ENCODE measurements at places on chromosomes 5 and 9.

DNA sequence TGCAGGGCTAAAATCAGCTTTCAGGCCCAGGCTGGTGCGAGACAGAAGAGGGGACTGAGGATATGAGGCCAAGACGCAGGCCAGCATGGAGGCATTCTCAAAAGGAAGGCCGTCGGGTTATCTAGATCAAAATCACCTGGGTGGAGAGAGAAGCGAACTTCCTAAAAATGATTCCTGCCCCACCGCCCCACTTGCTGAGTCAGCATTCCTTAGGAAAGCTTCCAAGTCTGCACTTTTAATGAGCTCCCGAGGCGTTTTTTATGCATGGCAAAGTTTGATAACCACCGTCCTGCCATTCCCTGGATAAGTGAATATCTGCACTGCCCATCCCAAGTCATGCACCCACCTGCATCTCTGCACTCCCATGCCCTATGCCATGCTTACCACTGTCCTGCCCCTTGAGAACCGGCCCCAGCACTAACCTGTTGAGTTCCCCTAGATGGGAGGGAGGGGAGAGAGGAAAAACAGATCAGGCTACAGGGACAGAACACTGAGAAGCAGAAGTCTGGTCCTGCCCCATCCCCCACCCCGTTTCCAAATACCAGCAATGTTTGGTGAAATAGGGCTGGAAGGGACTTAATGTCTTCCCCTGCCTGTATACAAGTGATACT, 1.6 kb upstream of the SPOCK1 start:
- DNase-seq = no peak

DNA sequence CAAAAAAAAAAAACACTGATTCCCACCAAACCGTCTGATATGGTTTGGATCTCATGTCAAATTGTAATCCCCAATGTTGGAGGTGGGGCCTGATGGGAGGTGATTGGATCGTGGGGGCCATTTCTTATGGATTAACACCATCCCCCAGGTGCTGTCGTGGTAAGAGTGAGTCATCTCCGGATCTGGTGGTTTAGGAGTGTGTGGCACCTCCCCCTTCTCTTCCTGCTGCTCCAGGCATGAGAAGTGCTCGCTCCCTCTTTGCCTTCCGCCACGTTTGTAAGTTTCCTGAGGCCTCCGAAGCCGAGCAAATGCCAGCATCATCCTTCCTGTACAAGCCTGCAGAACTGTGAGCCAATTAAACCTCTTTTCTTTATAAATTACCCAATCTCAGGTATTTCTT, 45.2 kb downstream of the HSD17B3 start:
- no peak for DNase-seq

- DNase-seq = no peak
These were observed 60.9 kb downstream of the ROPN1L start for GRCh38 chr5:10502578-10502977.

DNA sequence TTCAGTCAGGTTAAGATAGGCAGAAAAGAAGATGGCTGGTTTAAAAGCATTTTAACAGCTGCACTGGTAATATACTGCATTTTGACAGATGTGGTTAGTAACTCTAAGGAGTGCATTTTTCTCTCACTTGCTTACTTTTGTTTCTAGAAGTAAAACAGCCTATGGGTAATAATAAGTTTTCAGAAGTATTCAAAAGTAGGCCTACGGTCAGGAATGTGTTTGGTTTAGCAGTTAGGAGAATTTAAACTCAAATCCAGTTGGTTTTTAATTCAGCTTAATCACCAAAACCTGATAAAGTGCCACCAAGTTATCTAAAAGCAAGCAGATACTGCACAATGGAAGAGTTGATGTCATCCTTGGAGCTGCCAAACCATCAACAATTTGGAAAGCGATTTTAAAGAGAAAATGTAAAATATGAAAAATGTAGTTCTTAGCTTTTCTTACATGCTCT, 160.3 kb downstream of the ARSB start:
- DNase-seq = no peak

DNA sequence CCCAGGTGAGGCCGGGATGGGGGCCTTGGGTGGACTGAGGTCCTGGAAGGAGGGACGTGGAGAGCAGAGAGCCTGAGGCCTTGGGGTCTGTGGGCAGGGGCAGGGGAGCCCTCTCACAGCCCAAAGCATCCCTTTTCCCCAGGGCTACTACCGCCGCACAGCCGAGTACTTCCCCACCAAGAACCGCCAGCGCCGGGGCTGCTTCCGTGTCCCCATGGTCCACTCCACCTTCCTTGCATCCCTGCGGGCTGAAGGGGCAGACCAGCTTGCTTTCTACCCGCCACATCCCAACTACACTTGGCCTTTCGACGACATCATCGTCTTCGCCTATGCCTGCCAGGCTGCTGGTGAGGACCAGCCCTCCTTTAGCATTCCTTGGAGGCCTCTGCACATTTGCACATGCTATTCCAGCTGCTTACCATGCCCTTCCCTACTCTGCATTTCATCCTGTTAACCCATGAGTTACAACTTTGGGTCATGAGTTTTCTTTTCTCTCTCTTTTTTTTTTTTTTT, 3.7 kb downstream of the CERCAM start:
- DNase-seq = no peak

DNA sequence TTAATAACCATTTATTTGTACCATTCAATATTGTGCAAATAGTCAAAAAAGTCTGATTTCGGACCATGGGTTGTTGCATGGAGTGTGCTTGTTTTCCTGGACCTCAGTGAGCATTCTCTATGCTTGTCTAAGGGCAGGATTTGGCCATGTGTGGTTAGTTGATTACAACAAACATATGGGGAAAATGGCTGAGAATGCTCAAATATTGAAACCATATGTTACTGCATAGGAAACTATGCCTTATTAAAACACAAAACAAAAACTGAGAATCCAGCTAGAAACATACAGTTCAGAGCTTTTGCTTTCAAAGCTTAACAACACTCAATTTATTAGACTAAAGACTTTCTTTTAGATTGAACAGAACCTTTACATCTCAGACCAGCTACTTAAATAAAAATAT, 928.3 kb downstream of the NR2F1-AS1 start:
- peak; percentile 46 for DNase-seq

GRCh38 chr5:32145378-32145777, 28.7 kb downstream of the GOLPH3 start:
- DNase-seq = no peak

DNA sequence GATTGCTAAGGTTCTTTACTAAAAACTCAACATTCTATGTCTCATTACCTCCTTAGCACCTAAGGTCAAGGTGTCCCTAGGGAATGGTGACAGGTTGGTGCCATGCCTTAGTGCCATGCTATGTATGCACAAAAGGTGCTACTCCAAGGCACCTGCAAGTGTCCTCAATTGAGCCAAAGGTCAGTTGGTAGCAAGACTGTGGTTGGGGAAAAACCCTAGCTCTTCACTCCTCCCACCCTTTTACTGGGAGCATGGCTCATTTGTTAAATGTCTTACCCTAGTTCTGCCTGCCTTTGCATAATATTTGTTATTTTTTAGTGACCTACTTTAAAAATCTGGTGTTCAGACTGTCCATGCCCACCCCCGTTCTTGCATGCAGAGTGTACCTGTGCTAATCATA, 17.0 kb downstream of the ACO1 start:
- no peak for DNase-seq

DNA sequence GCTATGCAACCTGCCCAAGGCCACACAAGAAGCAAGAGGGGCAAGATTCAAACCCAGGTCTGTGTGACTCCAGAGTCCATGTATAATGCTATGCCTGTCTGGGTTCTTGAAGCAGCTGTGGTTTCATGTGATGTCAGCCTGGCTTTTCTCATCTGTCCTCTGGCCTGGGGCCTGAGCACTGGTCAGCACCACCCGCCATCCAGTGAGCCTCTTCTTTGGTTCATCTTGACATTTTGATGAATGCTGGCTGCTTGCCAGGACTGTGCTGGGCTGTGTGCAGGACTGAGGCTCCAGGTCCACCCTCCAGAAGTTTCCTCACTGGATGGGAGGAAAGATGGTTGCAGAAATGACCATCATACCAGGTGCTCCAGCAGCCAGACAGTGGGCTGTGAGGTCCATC, 61.5 kb downstream of the TSTD2 start:
- DNase-seq = no peak

DNA sequence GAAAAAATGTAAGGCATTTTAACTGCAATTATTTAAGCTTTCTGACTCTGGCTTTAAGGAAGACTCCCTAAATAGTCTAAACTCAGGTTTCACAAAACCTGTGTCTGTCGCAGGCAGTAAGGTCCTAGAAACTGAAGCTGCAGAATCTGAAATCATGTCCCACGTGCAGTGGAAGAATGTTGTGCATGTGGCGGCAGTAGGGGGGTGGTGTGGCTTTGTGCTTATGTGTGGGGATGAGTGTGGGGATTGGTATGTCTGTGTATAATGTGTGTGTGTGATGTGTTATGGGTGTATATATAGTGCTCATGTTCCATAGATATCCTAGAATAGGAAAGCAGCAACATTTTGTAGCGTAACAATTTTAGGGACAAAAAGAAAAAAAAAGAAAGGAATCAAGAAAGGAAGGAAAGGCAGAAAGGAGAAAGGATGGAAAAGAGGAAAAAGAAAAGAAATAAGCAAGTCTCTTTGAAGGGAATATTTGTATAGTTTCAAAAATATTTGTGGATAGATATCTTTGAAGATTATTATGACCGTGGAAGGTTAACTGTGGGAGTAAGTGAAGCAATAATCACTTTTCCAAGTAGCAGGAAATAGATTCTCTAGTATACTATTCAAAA, 6.6 kb downstream of the ANKDD1B start:
- peak; percentile 64 for DNase-seq

DNA sequence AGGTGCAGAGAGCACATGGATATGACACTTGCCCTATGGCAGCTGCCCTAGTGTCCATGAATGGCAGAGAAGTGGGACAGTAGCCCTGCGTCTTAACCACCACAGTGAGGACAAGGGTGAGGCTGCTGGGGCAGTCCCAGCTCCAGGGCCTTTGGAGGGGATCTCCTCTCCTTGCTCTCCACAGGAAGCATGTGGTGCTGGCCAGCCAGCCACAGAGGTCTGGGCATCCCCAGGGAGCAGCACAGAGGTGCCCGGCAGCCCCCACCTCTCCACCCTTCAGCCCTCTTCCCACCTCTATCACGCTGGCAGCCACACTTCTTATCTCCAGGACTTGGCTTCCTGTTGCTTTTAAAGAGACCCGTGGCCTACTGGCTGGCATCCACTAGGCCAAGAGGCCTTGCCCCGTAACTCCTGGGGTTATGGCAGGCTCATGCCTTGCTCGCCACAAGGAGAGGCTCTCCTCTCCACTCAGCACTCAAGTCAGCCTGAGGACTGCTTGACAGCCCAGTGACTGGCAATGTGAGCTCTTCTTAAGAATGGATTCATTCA, 21.9 kb downstream of the CSF2 start:
- DNase-seq = no peak

- no peak for DNase-seq
These were observed 38.1 kb upstream of the SSBP2 start for GRCh38 chr5:81789033-81789432.

GRCh38 chr9:114941376-114941775, 11.0 kb upstream of the TNFSF8 start:
- DNase-seq = no peak

GRCh38 chr9:111236332-111236731, 93.7 kb downstream of the OR2K2 start:
- no peak for DNase-seq

- no peak for DNase-seq
These were observed 15.2 kb downstream of the HK3 start for GRCh38 chr5:176883700-176884570.

- DNase-seq = no peak
These were observed 1.6 kb downstream of the SLC22A5 start for GRCh38 chr5:132370971-132371602.

DNA sequence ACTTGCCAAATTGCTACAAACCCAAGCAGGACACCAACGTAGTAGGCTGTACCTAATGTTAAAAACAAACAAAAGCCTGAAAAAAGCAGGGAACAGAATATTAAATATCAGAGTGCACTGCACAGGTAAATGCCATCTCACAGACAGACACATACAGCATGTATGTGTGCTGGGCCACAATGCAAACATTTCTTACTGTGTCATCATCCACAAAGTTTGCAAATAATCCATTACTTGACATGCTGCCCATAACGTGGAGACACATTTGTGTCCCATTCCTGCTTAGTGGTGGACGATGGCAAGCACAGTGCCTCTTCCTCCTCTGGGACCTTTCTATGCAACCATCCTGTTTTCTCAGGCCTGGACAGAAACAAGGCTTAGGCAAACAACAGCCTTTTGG, 44.7 kb downstream of the GOLM1 start:
- no peak for DNase-seq

GRCh38 chr9:88215196-88216125, 77.2 kb upstream of the SPATA31C2 start:
- no peak for DNase-seq

DNA sequence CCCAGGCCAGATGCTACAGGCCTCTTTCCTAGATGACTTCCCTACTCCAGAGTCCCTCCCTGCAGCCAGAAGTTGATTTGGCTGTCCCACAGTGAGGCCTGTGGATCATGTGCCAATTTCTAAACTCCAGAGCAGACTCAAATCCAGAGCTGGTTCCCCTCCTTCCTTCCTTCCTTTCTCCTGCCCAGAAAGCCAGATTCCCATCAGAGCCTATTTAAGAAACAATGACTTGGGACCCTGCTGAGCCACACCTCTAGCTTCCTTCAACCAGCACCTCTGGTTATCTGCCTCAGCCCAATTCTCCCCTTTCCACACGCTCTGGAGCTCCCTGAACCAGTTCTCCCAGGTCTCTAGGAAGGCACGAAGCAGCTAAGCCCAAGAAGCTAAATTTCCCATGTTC, 7.2 kb downstream of the FAM219A start:
- no peak for DNase-seq

DNA sequence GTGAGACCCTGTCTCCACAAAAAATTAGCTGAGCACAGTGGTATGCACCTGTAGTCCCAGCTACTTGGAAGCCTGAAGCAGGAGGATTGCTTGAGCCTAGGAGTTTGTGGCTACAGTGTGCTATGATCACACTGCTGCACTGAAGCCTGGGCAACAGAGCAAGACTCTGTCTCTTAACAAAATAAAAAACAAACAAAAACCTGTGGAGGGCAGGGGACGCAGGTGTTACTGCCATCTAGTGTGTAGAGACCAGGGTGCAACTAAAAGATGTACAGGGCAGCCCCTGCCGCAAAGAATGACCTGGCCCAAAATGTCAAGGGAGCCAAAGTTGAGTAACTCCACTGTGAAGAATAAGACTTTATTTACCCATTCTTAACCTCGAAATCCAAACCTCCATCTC, 27.1 kb downstream of the ASPN start:
- no peak for DNase-seq

DNA sequence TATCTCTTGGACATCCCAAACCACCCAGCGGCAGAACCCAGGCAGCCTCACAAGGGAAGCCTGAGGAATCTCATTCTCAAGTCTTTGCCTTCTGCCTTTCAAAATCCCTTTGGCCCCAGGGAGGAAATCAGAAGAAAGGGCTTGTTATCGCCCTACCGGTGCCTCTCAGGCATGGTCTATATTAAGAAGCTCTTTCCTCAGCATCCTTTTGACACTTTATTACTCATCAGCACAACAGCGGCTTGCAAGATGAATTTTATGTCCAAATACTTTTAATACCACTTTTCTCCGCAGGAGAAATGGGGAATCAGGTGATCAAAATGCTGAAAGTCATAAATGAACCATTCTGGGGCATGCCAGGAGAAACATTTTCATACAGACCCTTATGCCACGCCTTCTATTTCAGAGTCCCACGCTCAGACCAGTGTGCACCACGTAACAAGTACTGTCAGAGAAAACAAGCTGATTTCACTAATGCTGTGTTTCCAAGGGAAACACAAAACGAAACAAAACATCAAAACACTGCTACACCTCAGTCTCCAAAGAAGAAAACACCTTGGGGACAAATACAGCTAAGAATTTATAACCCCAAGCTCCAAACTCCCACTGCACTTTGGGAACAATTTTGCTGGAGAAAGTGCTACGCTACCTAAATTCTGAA, 30.0 kb downstream of the RAPGEF1 start:
- DNase-seq = no peak
